Fibroblast of villous mesenchyme (primary cell): ENCODE measurements at places on chromosomes 2 and 18. TPM values are rescaled to one million over a fixed set of nuclear protein-coding genes. Genes with fewer than 3 reads are reported as not detected.

DNA sequence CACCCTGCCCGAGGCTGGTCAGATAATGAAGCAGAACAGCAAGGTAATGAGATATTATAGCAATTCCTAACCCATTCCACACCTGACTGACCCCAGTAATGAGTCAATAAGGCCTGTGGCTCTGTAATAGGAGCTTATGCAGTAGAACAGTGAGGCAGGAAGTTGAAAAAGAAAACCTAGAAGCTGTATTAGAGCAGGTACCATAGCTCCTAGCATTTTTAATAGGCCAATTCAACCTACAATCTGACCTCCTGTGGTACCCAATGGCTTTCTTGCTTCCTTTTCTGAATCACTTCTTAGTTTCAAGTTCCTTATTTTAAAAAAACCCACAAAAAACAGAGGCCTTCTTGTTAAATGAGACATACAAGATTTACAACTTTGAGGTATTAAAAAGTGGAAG lies 43.6 kb upstream of the MAP2 start:
- no peak for DNase-seq

Gene LAMA1
- total RNA-seq, result 14.5 and 20.7 TPM in 2 replicates

GRCh38 chr18:56652802-56653201 lies 1.6 kb downstream of the WDR7 start:
- DNase-seq, result no peak

Gene SAG
- total RNA-seq, result not detected in 2 replicates

GRCh38 chr2:176409671-176410070 lies 140.4 kb downstream of the MTX2 start:
- no peak for DNase-seq

DNA sequence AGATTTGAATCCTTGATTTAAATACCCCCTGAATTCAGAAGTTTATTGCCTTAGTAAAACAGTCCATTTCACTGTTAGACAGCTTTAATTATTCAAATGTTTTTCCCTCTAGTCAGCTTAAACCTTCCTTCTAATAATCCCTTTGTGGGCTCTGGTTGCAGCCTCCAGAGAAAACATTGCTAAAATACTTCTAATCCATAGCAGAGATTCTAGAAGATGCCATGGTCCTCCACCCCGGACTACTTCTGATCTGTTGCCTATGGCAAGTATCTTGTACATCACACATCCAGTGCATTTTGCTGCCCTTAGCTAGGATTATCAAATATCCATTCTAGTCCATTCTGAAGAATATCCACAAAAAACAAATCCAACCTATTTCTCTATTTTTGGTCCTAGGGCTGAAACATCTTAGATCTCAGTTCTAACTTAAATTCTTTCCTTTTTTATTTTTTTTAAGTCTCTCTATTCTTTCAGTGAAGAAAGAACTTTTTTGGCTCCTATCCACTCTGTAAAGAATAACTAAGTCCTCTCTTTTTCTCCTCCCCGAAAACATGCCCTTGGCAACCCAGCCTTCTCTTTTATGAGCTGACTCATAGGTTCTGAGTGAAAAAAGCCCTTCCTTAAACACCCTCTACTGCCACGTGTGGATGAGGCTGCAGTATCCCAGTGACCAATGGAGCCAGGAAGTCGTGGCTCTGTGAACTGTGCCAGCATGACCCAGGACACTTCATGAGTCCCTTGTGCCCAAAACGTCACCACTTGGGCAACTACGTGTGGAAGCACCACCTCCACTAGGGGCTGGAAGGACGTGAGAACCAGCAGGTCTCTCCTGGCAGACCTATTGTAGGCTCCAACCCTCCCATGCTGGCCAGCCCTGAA lies 349.8 kb downstream of the TNS1 start:
- DNase-seq, result peak; percentile 95

GRCh38 chr2:216665242-216665641 lies 30.1 kb downstream of the IGFBP5 start:
- DNase-seq, result no peak

DNA sequence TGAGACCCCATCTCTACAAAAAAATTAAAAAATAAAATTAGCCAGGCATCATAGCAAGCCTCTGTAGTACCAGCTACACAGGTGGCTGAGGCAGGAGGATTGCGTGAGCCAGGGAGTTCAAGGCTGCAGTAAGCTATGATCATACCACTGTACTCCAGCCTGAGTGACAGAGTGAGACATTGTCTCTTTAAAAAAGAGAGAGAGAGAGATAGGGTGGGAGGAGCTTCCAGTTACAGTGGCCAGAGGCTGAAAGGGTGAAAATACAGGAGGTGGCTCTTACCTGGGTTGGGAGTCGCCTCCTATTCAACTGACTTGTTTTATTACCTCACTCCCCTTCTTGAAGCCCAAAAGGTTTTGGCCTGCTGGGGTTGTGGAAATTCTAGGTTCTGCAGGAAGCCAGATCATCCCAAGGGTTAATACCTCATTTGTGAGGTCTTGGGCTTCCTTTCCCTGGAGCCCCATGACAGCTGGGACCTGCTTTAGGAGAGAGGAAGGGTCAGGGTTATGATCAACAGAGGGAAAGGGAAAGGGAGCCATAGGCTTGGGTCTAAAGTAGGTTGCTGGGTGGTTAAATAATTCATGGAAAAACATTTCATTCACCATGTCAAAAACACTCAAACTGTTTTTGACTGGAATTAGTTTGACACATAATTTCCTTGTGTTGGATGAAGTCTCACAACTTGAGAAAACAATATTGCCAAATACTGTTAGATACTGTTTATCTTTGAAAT lies 17.4 kb downstream of the DYNC2LI1 start:
- DNase-seq, result no peak

GRCh38 chr2:1740716-1741589 lies 3.4 kb downstream of the PXDN start:
- no peak for DNase-seq

DNA sequence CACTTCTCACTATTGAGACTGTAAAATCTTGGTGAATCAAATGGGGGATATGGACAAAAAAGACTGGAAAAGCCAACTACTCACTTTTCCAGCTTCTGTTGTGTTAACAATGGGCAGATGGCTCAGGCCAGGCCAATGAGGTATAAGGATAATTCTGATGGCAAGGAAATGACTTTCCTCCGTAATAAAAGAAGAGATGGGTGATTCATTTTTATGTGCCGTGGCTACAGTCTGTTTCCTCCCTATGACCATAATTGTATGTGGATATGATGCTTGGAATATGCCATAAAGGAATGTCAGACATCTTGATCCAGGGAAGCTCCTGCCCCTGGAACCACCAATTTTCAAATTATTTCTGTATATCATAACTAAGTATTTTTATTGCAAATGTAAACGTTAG lies 406.8 kb downstream of the CCDC85A start:
- no peak for DNase-seq

Gene EPAS1
- 124 and 132 TPM in 2 replicates for total RNA-seq

DNA sequence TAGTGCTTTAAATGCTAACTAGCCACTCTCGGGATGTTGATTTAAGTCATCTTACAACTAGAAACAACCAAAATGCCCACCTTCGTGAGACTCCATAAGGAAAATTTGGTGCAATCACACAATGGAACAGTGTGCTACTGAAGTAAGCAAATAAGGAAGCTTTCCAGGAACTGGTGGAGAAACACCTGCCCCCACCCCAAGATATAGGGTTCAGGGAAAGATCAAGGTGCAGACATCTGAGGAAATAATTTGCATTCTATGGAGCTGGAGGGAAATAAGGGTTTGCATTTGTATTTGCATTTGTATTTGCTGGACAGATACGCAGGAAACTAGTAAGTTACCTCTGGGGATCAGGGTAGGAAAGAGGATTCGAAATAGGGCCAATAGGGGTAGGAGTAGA lies 90.9 kb downstream of the ACAA2 start:
- no peak for DNase-seq

Gene ARHGAP25
- total RNA-seq, result 3.0 and 3.5 TPM in 2 replicates

DNA sequence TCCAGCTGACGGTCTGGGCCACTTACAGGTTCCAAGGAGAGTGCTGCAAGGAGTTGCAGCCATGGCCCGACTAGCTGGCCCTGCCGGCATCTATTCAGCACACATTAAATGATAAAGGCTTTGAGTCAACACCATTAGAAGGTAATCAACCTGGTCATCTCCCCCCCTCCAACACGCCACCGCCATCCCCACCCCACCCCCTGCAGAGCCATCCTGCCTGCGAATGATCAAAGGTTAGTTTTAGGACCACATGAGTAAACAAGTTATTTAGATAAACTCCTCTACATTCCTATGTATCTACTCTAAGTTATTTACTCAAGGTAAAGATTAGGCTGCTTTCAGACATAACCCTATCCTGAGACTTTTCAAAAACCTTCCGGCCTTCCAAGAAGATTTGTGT lies 349.3 kb upstream of the SLC39A10 start:
- no peak for DNase-seq

Gene AGXT
- total RNA-seq, result not detected in 2 replicates

Gene XIRP2
- under 0.01 TPM in 2 replicates for total RNA-seq

DNA sequence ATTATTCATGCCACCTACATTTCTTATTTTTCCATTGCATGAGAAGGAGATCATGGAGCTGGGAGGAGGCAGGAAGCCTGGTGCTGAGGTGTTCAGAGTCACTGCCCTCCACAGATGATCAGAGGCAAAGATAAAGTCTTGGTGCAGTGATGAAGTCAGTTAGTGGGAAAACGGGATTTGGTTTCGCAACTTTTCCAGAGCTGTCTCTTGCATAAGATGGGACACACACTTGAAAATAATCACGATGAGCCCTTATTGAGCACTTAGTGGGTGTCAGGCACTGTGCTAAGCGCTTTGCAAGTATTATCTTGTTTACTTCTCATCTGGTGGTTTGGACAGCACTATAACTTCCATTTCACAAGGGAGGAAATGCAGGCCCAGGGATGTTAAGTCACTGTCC lies 222.1 kb upstream of the SMAD2 start:
- peak; percentile 97 for DNase-seq

Gene C2orf78
- total RNA-seq, result not detected in 2 replicates

Gene STARD6
- 0.43 TPM in 1 of 2 replicates, not detected in the other for total RNA-seq

DNA sequence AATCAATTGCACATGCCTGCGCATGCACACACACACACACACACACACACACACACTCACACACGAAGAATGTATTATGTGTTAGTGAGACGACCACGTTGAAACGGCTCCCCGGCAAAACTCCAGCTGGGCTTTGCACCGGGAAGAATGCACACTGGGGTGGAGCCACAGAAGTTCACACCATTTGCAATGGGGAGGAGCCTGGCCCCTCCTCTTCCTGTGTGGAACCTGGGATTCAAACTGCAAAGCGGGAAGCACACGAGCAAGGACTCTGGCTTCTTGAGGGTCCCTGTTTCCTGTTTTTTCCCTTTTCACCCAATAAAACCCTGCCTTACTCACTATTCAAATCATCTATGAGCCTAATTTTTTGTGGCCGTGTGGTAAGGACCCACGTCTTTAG lies 304.0 kb upstream of the TMEFF2 start:
- DNase-seq, result no peak

DNA sequence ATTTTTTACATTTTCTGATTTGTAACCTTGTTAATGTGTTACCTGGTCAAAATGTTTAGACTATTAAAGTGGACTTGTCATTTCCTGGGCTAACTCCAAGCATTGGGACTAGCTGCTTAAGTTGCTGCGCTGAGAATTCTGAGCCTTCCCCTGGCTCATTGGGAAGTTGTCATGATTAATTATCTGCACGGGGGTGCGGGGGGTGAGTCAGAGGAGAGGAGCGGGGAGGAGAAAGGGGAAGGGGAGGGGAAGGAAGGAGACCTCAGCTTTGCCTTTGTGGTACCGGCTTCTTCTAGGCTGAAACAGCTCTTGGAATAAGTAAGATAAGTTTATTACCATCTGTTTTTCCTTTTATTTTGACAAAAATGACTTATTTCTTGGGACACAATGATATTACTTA lies 52.9 kb upstream of the APCDD1 start:
- no peak for DNase-seq

DNA sequence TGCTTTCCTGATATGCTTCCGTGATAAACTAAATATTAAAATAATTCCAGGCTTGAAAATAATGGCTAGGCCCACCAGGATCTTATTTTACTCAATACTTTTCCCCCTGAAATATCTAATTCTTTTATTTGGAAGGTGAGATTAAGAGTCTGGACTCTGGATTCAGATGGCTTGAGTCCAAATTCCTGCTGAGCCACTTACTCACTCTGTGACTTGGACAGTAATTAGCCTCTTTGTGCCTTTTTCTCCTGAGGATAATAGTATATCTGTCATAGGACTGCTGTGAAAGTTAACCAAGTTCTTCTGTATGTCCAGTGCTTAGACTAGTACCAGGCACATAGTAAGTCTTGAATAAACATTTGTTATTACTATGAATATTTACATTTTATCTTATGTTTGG lies 127.3 kb upstream of the ERBB4 start:
- no peak for DNase-seq

Gene ANKRD44
- total RNA-seq, result 3.9 and 7.7 TPM in 2 replicates

Gene SCG2
- total RNA-seq, result 0.86 and 0.97 TPM in 2 replicates

Gene CDH2
- 74.7 and 89.2 TPM in 2 replicates for total RNA-seq

Gene CTDSP1
- 63.5 and 66.9 TPM in 2 replicates for total RNA-seq

GRCh38 chr2:155308367-155309009 lies 610.0 kb downstream of the KCNJ3 start:
- DNase-seq, result no peak

DNA sequence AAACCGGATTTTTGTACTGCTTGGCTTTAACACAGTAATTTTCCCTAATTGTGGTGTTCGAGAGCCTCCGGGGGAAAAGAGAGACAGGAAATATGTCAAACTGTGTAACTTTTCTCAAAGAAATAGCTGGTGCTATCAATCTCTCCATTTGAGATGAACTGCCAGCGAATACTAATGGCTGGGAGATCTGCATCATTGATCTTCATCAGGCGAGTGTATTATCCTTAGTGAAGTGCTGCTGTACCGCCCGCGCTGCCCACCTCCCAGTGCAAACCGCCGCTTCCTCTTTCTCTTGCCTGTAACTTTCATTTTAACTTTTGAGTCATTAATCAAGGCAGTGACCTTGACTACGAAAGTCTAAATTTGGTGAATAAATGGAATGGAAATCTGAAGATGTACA lies 246.1 kb upstream of the ST6GAL2 start:
- DNase-seq, result no peak

DNA sequence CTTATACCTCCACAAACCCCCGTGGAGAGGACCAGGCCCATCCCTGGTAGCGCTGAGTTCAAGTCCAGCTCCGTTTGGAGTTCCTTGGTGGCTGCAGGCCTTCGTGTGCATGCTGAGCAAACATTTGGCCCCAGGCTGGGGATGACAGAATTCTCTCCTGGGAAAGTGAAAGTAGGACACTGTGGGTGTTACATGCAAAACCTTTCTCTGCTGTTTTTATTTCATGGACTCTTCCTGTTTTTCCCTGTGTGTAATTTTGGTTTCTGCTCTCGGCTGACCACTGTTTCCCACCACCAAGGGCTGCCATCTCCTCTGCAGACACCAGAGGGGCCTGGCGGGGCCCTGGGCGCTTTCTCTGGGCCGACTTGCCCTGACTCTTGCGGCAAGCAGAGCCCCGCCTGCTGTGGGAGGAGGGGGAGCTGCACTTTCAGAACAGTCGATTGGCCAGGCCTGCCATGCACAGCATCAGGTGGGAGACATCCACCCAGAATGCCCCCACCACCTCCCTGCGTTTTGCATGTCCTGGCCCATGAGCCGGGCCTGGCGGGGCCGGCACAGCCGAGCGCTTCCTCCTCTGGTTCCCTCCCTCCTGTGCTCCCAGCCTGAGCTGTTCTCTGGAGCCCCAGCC lies 102.4 kb downstream of the CABLES1 start:
- peak; percentile 71 for DNase-seq

GRCh38 chr2:67165523-67165990 lies 231.6 kb upstream of the ETAA1 start:
- no peak for DNase-seq

Gene DCAF17
- total RNA-seq, result 24.2 and 29.4 TPM in 2 replicates
